ENCODE measurements at places on chromosomes 7 and 10. TPM values are rescaled to one million over a fixed set of nuclear protein-coding genes. Genes with fewer than 3 reads are reported as not detected.

CDK1 gene
- 103 TPM for polyA plus RNA-seq

FAM25C gene
- not detected for polyA plus RNA-seq

SAP25 gene
- polyA plus RNA-seq, result 4.2 TPM

DNA sequence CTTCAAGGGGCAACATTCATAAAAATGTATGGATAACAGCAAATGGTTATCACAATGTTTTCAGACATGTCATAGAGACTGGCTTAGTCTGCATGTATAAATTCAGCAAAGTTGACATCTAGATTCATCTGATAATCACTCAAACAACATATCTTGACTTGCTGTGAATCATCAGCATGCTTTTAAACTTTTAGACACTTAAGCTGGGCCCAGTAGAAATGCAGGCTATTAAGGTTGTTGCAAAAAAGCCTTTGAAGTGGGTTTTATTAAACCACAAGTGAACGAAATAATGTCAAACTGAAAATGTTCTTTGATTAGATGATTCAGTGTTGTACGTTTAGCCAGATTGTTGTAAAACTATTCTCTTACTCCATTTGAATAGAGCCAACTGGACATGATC lies 759.6 kb downstream of the NXPH1 start:
- no peak for DNase-seq

PDCD4 gene
- 263 TPM for polyA plus RNA-seq

- no peak for DNase-seq
These were observed 138.4 kb downstream of the MDFIC start for GRCh38 chr7:115060095-115060870.

- DNase-seq, result peak; percentile 20
These were observed 43.7 kb upstream of the NXPH1 start for GRCh38 chr7:8389593-8390261.

DNA sequence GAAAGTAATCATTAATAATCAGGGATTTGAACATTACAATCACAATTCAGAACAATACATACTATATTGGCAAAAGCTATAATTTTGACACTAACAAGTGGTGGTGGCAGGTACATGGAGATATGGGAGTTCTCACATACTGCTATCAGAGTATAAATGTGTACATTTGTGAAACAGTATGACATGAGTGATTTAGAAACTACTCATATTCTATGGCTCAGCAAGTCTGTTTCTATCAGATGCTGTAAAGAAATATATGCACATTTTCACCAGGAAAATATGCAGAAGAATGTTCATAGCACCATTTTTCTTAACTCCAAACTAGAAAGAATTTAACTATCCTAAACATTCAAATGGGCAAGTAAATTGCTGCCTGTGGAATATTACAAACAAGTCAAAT lies 620.0 kb downstream of the SH2D4B start:
- no peak for DNase-seq

- no peak for DNase-seq
These were observed 158.2 kb downstream of the ADARB2 start for GRCh38 chr10:1579141-1579491.

CDH23 gene
- polyA plus RNA-seq, result 0.90 TPM

DNA sequence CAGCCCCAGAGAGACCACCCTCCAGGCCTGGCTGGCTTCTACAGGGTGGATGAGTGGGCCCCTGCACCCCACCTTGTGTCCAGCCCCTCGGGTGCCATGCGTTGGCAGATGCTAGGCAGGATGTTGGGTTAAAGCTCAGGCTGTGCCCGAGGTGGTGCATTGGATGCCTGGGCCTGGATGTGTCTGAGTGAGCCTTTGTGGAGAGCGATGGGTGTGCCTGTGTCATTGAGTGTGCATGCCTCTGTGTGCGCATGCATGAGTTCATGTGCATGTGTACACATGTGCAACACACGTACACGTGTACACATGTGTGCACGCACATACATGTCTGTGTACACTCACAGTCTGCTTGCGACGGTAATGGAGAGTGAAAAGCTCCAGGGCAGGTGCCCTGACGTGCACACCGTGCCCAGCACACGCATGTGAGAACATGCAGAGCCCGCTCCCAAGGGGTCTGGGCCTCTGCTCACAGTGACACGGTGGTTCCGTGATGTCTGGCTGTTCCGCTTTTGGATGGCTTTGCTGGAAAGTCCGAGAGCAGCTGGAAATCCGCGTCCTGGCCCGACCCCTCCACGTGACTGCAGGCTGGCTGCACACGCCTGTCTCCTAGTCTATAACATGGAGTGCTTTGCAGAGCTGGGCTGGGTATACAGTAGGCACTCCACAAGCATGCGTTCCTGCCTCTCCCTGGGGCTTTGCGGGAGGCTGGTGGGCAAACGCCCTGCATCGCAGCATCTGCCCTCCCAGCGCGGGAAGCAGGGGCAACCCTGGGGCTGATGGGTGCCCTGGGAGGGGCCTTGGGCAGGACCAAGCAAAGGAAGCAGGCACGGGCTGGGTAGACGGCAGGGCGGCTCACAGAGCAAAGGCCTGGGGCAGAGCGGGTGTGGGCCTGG lies 36.9 kb downstream of the ELFN1 start:
- no peak for DNase-seq

- DNase-seq, result no peak
These were observed 99.1 kb upstream of the SEC61G start for GRCh38 chr7:54858008-54858692.

DNA sequence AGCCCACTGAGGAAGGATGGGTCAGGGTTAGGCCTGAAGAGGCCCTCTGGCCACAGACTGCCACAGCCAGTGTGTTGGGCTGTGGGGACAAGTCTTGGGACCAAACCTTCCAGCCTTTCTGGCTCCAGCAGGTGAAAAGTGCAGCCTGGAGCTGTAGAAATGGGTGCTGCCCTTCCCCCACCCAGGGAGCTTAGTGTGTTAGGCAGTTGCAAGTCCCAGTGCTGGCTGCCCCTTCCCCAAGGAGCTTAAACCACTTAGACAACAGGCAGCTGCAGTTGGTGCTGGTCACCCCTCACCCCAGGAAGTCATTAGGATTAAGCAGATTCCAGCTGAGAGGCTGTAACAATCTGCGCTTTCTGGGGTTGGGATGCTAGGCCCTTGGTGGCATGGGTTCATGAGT lies 563.3 kb downstream of the NRG3 start:
- no peak for DNase-seq

ZFYVE27 gene
- polyA plus RNA-seq, result 35.1 TPM

DNA sequence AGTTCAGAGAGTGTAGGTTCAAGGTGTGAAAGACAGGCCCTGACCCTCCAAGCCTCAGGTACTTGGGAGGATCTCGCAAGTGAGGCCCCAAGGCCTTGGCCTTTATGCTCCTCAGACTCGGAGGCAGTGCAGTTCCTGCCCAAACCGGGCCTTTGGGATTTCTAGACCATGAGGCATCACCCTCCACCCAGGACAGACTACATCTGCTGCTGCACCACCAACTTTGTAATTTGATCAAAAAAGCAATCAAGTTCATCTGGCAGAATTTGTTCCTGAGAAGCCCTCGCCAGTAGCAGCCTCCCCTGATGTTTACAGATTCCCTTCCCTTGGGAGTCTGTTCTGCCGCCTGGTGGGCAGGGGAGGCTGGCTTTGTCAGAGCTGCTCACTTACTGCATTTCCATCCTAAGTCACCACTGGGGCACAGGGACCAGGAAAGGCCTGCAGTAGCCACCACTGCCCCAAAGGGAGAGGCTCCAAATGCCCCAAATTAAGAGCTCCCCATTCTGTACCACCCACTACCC lies 2.1 kb downstream of the CAMK2G start:
- no peak for DNase-seq

- no peak for DNase-seq
These were observed 127.6 kb downstream of the SLC16A9 start for GRCh38 chr10:59582058-59582457.

FANK1 gene
- polyA plus RNA-seq, result 13.1 TPM

SUN3 gene
- 0.17 TPM for polyA plus RNA-seq

- no peak for DNase-seq
These were observed 446.3 kb downstream of the GRID1 start for GRCh38 chr10:85920311-85920710.

GRCh38 chr7:115844857-115845256 lies 185.7 kb downstream of the TFEC start:
- no peak for DNase-seq

DNA sequence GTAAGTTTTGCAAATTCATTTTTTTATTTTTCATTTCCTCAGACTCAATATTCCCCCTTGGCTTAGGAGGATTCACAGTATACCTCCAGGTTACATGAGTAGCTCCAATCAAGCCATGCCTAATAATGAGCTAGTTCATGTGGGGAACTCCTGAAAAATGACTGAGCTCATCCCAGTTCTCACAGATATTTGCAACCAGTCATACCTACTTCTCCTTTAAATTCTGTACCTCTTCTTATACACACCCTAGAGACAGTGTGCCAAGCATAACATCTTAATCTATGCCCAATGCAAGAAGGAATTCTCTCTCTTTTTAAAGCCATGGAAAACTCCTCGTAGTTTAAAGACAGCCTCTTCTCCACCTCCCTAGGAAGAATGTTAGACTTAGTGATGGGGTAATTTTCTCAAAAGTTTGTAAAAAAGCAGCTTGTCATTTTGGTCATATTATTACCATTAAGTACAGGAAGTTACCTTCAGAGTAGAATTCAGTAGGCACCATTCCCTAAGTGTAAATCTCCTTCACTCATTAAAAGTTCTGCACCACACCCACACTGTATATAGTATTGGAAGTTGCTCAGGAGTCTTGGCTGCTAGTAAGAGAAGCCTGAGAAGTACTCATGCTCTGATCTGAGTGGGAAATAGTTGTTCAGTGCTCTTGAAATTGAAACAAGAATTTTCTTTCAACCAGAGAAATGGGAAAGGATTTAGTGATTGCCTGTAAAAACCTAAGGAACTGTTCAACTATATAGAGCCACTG lies 72.7 kb downstream of the PTPRZ1 start:
- DNase-seq, result no peak

DNAJC1 gene
- 29.5 TPM for polyA plus RNA-seq

GIMAP1 gene
- polyA plus RNA-seq, result 2.4 TPM

CRTAC1 gene
- polyA plus RNA-seq, result 24.7 TPM

VSTM2A gene
- 2.5 TPM for polyA plus RNA-seq

DNA sequence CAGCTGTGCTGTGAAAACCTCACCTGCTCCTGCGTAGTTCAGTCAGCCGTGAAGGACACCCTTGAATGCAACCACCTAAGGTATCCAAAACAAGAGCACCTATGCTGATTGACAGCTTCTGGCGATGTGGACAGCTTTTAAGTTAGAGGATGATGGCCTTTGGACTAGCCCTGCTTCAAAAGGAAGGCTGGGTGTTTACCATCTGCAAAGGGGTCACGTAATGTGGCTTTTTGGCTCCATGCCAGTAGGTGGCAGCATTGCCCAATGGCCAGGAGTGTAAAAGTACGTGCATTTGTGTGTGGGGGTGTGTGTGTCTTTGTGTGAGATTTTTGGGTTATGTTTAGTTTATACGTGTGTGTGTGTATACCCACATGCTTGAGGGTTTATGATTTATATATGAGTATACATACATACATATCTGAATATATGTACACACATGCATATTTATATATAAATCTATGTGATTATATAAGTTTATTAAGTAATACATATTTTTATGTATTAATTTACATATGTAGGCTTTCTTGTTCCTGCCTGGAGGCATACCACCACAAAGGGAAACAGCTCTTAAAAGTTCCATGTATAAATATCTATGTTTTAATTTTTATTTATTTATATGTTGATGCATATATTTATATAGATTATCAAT lies 236.3 kb upstream of the ANKRD30A start:
- peak; percentile 55 for DNase-seq

- DNase-seq, result no peak
These were observed 230.6 kb upstream of the PLXNA4 start for GRCh38 chr7:132806834-132807233.

CPSF4 gene
- 41.8 TPM for polyA plus RNA-seq

DNA sequence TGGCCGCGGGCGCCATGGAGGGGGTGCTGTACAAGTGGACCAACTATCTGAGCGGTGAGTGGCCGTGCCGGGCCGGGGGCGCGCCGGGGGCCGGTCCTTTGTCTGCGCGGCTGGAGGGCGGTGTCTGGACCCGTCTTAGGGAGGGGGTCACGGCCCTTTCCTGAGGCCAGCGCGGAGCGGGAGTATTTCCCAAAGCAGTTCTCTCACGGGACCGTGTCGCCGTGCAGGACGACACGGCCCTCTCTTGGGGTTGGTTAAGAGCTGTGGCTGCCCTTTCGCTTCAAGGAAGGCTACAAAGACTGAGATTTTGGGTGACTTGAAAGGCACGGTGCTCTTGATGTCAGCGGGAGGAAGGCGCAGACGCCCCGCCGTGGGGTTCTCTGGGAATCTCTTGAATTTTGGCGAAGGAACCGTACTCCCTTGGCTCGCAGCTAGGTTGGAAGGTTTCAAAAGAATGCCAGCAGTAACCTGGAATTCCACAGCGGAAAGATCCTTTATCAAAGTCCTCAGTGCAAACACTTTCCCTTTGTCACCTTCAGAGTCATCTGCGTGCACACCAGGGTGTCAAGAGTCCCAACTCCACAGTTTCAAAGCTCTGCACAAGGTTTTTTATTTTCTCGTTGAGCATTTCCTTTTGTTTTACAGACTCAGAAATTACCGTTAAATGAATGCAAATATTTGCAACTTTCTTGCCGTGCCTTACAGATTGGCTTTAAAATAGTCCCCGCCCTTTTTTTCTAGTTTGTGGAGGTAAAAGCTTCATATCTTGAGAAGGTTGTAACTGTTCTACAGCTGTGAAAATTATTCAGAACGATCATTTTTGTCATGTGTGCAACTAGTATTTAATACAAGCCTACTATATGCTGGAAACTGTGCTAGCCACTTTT lies 780 bp downstream of the PLEKHA8 start:
- DNase-seq, result peak; percentile 45

GRCh38 chr7:73717991-73718405 lies 1.5 kb downstream of the STX1A start:
- no peak for DNase-seq

SLC13A1 gene
- polyA plus RNA-seq, result 33.5 TPM

GRCh38 chr7:112201411-112201810 lies 4.8 kb downstream of the DOCK4 start:
- no peak for DNase-seq

- no peak for DNase-seq
These were observed 214.1 kb downstream of the KLF6 start for GRCh38 chr10:3570855-3571266.

COBL gene
- polyA plus RNA-seq, result 24.9 TPM

DUS4L gene
- 22.3 TPM for polyA plus RNA-seq

DNA sequence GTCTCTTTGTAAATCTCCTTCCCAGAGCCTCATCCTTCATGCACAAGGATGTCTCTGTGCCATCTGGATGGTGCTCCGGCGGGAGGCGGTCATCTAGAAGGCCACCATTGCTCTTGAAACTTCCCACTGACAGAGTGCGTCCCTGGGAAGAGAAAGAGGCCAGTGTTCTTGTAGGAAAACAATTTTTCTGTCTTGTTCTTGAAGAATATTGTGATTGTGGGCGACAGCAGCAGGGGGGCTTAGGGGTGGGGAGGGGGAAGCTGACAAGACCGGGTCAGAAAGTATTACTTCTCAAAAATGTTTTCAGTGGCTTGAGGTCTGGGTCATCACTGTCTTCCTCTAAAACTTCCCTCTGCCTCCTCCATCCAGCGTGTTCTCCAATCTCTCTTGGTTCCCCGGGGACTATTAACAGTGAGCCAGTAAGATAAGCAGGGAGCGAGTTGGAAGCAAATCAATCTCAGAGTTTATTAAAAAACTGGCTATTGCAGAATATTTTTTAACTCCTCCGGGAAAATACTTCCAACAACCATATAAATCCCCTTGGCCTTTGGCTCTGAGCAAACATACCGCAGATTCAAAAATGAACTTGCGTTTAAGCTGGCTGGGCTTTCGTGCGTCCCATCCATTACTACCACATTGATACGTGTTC lies 597.8 kb upstream of the MGMT start:
- no peak for DNase-seq
